ENCODE measurements at places on chromosomes 7 and 10. TPM values are rescaled to one million over a fixed set of nuclear protein-coding genes. Genes with fewer than 3 reads are reported as not detected.

The SPDYE2 gene
- not detected for total RNA-seq

The NUDT1 gene
- total RNA-seq, result 14.8 TPM

The SP8 gene
- not detected for total RNA-seq

The GPR26 gene
- total RNA-seq, result not detected

The ACBD7 gene
- 0.32 TPM for total RNA-seq

The TYW1 gene
- total RNA-seq, result 14.4 TPM

The OPALIN gene
- not detected for total RNA-seq

The C10orf67 gene
- 0.16 TPM for total RNA-seq

The EFCAB10 gene
- total RNA-seq, result not detected

The MAP3K8 gene
- total RNA-seq, result 20.4 TPM

The COL28A1 gene
- under 0.01 TPM for total RNA-seq

The KCNH2 gene
- not detected for total RNA-seq

The FRAT1 gene
- 1.9 TPM for total RNA-seq

The CHPF2 gene
- total RNA-seq, result 94.7 TPM

The ANXA8L1 gene
- total RNA-seq, result not detected

The PTPRN2 gene
- total RNA-seq, result 0.32 TPM

The MYH16 gene
- total RNA-seq, result not detected

The NPFFR1 gene
- not detected for total RNA-seq

The CD36 gene
- 8.9 TPM for total RNA-seq

The TMEM178B gene
- total RNA-seq, result under 0.01 TPM

The CYP2C19 gene
- not detected for total RNA-seq

The TNS3 gene
- 128 TPM for total RNA-seq

The ZKSCAN5 gene
- total RNA-seq, result 14.2 TPM

The TMEM176B gene
- total RNA-seq, result 0.97 TPM

The CARD11 gene
- not detected for total RNA-seq

The CALML5 gene
- total RNA-seq, result not detected

Measured in hair follicle dermal papilla cell (primary cell).